ENCODE measurements at places on chromosomes 13 and 19. TPM values are rescaled to one million over a fixed set of nuclear protein-coding genes. Genes with fewer than 3 reads are reported as not detected.

DNA sequence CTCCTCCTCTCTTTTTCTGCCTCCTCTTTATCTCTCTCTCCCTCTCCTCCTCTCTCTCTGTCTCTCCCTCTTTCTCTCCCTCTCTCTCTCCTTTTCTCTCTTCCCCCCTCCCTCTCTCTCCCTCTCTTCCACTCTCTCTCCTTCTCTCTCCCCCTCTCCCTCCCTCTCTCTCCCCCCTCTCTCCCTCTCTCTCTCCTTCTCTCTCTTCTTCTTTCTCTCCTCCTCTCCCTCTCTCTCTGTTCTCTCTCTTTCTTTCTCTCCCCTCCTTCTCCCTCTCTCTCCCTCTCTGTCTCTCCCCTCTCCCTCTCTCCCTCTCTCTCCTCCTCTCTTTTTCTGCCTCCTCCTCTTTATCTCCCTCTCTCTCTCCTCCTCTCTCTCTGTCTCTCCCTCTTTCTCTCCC, 197.4 kb downstream of the UQCRFS1 start:
- DNase-seq = no peak

- no peak for DNase-seq
These were observed 109.4 kb downstream of the SACS start for GRCh38 chr13:23323946-23324709.

DNA sequence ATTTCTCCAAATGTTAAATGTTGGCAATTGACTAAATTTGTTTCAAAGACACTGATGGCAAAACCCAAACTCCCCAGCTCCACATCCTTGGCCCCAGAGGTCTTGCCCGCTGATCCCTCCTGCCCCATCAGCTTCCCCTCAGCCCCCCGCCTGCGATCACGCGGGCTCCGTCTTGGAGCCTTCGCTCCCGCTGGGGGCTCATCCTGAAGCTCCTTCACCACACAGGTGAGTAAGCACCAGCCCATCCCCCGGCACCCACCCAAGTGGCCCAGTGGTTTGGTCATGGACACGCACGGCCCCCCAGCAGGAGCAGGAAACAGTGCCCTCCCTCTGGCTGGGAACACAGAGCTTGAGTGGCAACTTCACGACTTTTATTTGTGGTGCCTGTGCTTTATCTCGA, 14.9 kb downstream of the EPS8L1 start:
- DNase-seq = no peak

Gene URAD
- not detected for total RNA-seq

Gene CD37
- not detected for total RNA-seq

Gene GRWD1
- 35.5 TPM for total RNA-seq

- no peak for DNase-seq
These were observed 20.0 kb downstream of the ELL start for GRCh38 chr19:18501832-18502231.

GRCh38 chr13:92719868-92720267, 506.7 kb upstream of the GPC6 start:
- no peak for DNase-seq

DNA sequence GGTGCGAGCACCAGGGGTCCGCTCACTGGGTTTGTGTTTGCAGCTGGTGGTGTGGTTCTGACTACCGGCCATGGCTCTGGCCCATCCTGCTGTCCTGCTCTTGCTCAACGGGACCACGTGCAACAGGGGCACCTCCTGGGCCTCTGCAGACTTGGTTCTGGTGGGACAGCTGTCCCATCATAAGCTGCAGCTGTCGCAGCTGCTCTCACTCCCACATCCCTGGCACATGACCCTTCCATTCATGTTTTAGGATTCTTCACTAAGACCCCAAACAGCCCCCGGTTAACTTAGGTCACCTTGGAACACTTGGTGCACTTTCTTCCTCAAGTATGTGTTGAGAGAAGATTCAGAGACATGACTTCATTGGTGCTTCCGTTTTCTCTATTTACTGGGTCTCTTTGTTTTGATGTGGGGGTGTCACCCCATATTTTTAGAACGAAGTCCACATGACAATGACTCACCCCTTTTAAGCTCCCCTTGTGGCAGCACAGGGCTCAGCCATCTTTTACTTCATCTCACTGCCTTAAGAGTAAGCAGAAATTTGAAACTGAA, 68.4 kb upstream of the ARHGEF7 start:
- DNase-seq = no peak

Data from pulmonary artery endothelial cell (primary cell).